COR-L47 (cell line): ENCODE measurements at places on chromosomes 2 and 18.

DNA sequence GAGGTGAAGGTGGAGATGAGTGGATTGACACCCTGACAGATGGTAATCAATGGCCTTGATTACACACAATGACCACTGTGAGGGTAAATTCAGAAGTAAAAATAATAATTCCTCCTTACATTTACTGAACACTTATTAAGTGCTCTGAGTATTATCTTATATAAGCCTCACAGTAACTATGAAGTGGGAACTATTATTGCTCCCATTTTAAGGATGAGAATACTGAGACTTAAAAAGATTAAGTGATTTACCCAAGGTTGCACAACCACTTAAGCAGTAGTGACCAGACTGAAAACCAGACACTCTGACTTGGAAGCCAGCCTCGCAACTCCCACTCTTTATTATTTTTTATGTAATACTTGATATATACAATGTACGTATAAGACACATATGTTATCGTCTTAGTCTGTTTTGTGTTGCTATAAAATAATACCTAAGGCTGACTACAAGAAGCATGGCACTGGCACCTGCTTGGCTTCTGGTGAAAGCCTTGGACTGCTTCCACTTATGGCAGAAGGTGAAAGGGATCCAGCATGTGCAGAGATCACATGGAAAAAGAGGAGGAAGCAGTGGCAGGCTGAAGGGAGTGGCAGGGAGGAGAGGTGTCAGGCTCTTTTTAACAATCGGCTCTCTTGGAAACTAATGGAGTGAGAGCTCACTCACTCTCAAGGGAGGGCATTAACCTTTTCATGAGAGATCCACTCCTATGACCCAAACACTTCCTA is 41.5 kb upstream of the C1D start:
- no peak for DNase-seq

DNA sequence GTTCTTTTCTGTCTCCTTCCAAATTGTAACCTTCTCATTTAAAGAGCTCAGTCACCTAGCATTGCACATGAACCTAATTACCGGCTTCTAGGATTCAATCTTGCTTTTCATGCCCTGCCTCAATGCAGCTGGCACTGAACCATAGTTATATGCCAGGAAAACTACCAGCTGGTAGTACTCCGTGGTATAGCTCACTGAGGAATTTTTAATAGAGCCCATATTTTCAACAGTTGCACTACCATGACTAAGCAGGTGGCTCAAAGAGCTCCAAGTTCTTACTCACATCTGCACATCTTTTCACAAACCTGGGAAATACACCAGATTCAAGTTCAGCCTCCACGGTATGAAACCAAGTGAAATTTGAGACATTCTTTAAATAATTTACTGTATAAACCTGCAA is 363.5 kb downstream of the GRB14 start:
- no peak for DNase-seq

GRCh38 chr2:61951881-61952280 is 46.4 kb downstream of the COMMD1 start:
- DNase-seq = no peak

GRCh38 chr18:62828852-62829251 is 113.5 kb downstream of the PHLPP1 start:
- DNase-seq = no peak

GRCh38 chr18:79954791-79955190 is 3.3 kb upstream of the SLC66A2 start:
- DNase-seq = no peak

- no peak for DNase-seq
Measured at GRCh38 chr2:220660277-220661145, 911.6 kb downstream of the EPHA4 start.

DNA sequence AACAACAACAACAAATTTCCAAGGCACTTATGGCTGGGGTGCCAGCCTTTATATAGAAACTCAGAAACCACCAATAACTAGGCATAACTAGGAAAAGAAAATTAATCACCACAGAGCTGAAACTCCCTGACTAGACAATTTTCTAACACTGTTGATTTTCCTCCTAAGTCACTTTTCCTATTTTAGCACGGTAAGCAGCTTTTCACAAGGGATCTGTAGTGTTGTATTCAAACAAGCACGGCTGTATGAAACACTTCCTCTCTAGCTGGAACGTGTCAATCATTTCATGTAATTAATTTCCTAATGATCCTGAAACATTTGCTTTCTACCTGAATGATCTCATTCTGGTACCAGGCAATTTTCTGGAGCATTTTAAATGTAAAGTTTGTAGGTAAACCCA is 645.0 kb downstream of the IRS1 start:
- no peak for DNase-seq

DNA sequence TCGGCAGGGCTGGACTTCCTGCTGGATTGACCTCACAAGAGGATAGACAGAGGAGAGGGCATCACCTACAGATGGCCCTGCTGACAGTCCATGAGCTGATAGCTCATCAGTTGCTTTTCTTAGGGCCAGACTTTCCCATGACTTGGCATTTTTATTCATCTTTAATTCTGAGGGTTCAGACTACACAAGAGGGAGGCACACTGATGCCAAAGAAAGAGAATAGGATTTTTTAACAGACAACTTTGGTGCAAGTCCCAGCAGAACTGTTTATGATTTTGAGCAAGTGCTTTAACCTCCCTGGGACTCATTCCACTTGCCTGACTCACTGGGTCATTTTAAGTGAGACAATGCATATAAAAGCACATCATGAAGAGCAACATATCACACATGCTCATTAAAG is 299.2 kb downstream of the INSIG2 start:
- no peak for DNase-seq

- no peak for DNase-seq
Measured at GRCh38 chr2:45731141-45731540, 79.7 kb downstream of the PRKCE start.

DNA sequence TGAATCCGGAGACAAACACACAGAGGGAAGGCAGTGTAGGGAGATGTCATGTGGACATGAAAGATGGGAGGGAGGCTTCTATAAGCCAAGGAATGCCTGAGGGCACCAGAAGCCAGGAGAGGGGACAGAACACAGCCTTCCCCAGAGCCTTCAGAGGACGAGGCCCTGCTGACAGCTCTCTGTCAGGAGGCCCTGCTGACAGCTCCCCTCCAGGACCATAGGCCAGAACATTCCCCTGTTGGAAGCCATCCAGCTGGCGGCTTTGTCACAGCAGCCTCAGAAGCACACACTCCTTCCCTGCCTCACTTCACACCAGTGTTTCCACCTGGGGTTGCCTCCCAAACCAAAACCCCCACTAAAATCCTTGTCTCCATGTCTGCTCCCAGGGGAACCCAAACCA is 171.3 kb upstream of the ID2 start:
- no peak for DNase-seq

DNA sequence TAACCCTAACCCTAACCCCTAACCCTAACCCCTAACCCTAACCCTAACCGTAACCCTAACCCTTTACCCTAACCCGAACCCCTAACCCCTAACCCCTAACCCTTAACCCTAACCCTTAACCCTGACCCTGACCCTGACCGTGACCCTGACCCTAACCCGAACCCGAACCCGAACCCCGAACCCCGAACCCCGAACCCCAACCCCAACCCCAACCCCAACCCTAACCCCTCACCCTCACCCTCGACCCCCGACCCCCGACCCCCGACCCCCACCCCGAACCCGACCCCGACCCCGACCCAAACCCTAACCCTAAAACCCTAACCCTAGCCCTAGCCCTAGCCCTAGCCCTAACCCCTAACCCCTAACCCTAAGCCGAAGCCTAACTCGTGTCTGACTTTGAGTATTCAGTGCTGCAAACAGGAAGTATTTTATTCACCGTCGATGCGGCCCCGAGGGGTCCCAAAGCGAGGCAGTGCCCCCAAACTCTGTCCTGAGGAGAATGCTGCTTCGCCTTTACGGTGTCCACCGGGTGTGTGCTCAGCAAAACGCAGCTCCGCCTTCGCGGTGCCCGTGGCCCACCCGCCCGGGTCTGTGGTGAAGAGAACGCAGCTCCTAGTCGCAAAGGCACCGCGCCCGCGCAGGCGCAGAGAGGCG is 36.0 kb downstream of the FAM110C start:
- DNase-seq = no peak

DNA sequence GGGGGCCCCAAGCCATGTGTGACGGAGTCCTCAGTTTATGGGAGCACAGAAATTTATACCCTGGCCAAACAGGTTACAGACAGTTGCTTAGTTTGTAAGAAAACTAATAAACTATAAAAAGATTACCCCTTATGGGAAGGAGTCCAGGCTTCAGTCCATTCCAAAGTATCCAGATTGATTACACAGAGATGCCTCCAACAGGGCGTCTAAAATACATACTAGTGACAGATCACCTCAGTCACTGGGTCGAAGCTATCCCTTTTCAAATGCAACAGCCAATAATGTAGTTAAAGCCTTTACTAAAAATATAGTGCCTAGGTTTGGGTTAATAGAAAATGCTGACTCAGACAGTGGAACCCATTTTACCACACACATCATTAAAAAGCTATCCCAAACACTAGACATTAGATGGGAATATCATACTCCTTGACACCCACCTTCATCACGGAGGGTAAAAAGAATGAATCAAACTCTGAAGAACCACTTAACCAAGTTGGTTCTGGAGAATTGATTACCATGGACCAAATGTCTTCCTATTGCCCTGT is 10.7 kb downstream of the PRPF40A start:
- no peak for DNase-seq

DNA sequence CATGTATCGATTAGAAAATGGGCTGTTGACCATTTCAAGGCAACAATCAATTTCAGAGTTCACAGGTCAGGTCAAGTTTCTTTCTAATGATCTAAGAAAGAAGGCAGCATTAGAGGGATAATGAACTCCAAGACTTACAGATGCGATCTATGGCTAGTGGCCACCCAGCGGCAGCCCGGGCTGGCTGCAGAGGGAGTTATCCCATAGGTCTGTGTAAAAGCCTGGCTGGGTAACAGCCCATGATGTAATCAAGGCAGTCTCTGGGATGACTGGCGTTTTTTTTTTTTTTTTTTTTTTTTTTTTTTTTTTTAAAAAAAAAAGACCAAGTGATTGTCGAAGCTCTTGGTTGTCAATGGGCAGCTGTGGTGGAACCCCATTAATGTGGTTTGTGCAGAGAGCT is 171.1 kb upstream of the SKOR2 start:
- DNase-seq = no peak

GRCh38 chr2:70467237-70467636 is 86.4 kb downstream of the TGFA start:
- DNase-seq = no peak

GRCh38 chr18:59035591-59035990 is 104.1 kb upstream of the SEC11C start:
- DNase-seq = no peak

GRCh38 chr18:25141886-25142285 is 210.1 kb downstream of the ZNF521 start:
- no peak for DNase-seq

- DNase-seq = no peak
Measured at GRCh38 chr2:127052057-127052770, 54.7 kb downstream of the BIN1 start.

DNA sequence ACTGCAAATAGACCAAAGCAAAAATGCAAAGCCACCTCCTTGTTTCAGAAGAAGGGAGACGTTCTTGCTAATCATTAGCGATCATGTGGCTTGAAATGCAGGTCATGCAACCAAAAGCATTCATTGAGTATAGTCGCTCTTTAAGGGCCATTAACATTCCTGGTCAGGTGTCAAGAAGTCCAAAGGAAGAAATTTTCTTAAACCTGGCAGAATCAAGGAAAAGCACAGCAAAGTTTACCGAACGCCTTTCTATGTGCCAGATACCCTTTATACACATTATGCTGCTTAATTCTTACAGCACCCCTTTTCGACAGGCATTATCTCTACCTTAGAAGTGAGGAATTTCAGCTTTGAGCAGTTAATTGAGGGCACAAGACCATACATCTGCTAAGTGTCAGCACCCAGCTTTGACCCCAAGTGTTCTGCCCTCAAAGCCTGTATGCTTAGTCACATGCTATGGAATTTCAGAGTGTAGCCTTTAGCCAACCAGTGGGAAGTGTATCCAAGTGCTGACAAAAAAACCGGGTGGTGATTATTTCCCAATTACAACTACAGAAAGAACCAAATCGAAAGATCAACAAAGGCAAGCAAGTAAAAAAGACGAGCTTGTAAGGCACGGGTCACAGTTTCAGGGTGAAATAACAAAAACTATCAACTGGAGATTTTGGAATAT is 70.8 kb downstream of the EPHA4 start:
- no peak for DNase-seq

GRCh38 chr18:10591896-10592295 is 66.1 kb downstream of the NAPG start:
- DNase-seq = no peak

DNA sequence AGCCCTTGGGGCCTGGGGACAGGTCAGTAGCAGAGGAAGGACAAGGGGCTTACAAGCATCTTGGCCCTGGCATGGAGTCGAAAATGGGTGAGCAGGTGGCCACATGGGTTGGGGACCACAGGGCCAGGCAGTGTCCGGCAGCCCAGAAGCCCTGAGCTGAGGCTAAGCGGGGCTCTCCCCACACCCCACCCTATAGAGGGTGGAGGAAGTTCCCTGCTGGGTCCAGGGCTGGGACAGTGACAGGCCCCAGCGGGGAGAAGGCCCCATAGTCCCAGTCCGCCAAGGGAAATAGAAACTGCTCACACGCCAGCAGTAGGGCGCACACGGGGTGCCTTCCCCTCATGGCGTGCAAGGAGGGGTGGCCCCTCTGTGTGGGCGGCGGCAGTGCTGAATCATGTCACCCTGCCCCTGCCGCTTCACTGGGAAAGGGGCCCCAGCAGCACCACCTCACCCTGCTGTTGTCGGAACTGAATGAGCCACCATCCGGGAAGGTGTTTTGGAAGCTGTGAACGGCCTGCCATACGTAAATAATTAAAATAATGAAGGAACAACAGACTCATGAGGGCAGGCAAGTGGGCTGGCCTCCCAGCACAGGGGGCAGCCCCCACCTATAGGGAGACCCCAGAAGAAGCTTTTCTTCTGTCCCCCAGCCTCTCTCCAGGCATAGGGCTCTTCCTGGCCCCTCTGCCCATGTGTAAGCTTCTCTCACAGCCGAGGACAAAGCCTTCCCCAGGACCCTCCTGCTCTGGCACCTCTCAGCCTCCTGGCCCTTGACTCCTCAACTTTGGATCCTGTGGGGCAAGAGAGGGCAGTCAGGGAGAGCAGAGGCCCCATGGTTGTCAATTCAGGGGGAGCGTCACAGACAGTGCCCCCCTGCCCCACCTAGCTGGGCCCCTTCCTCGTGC is 12.7 kb upstream of the DUSP2 start:
- DNase-seq = no peak

DNA sequence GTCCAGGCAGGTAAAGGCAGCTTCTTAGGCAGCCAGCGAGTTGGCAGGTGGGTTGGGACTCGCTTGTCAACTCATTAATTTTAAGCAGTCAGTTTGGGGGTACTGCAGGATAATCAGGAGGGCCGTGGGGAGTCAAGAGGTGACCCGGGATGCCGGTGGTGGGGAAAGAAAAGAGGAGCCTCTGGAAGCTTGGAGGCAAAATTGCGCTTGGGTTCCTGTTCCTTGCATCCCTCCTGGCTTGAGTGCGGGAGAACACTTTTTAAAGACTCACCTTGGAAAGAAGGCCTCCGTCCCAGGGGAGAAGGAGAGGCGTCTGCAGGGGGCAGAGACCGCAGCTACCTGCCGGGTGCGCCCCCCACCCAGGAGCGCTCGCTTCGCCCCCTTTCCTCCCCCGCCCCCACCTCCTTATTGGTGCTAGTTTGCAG is at the start of gene KCNJ3:
Gene KCNJ3, plus strand, starts transcription at position 400 of the 425 bp plus-strand sequence. CDS start 81 bp downstream, outside the sequence.
- no peak for DNase-seq
